ENCODE measurements at places on chromosomes 2 and 18. TPM values are rescaled to one million over a fixed set of nuclear protein-coding genes. Genes with fewer than 3 reads are reported as not detected.

GRCh38 chr2:39326644-39327043 is 82.9 kb upstream of the CDKL4 start:
- no peak for DNase-seq

The AKAIN1 gene
- total RNA-seq, result 1.1 TPM

DNA sequence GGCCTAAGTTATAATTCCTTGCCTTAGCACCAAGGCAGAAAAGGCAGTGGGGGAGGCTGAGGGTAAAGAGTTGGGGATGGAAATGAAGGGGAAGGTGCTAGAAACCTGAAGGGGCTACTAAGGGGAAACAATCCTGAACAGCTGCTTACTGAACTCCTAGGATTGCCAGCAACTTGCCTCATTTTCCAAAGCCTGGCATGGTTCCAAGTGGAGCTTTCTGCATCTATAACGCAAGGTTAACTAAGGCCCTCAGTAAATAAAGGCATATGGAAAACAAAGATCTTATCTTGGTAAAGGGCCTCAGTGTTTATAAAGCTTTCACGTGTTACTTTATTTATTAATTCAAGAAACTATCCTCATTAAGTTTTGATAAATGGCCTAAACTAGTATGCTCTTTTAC is 10.9 kb downstream of the MEP1B start:
- no peak for DNase-seq

- no peak for DNase-seq
These were observed 1.4 kb upstream of the PLCL1 start for GRCh38 chr2:197803033-197803444.

- DNase-seq, result no peak
These were observed 38.2 kb upstream of the PNO1 start for GRCh38 chr2:68119504-68119903.

The CXCR1 gene
- not detected for total RNA-seq

- DNase-seq, result no peak
These were observed 103.1 kb downstream of the PPP1R1C start for GRCh38 chr2:182088681-182089320.

GRCh38 chr2:168710754-168711467 is 91.5 kb upstream of the NOSTRIN start:
- no peak for DNase-seq

GRCh38 chr2:201220102-201220570 is 37.2 kb downstream of the CASP10 start:
- DNase-seq, result no peak

GRCh38 chr2:180618570-180618969 is 361.8 kb upstream of the UBE2E3 start:
- no peak for DNase-seq

DNA sequence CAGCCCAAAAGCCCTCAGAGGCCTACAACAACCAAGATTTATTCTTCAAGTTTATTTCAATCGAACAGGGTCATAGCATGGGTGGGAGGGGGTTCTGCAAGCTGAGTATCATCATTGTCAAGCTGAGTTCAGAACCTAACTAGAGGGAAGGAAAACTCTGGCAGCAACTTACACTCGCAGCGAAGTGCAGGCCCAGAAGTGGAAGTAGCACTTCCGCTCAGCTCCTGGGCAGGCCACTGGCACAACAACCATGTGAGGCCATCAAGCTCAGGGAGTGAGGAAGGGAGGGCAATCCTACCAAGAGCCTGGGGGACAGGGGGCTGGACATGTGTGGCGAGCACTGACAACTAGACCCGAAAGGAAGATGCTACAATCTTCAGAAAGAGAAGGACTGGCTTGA is 4.8 kb downstream of the UXS1 start:
- DNase-seq, result no peak

DNA sequence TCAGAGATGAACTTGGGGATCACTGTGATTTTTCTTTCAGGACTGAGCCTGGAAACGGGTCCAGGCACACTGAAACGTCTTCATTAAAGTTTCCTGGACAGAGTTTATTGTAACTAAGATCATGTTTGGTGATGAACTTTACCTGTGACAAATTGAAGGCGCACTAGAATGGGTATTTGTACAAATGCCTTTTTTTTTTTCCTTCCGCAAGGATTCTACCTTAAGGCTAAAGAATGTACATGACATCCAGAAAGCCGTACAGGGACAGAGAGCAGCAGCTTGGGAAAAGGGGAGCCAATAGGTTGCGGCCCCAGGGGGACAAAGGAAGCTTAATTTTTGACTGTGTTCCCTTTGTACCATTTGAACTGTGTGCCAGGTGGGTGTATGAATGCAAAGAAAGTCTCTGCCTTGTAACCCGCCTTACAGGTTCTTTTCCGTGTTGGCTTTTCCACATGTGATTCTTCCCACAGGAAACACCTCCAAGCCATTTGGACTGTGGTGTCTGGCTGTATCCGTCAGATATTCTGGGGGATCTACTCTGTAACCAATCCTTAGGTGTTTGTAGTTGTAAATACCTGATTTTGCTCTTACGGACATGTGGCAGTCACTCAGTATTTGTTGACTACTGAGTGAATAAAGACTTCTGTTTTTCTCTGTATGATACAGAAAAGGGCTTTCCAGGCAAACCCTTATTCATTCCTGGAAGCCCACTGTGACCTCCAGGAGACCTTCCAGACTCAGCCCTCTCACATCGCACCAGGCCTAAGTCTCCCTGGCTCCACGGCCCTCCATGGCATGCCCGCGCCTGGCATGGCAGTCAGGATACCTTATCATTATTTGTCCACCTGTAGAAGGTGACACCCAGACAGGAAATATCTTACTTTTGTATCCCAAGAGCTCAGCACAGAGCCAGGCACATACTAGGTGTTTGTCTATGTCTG is 1.1 kb downstream of the LRRFIP1 start:
- DNase-seq, result no peak

GRCh38 chr2:191115391-191115790 is 35.4 kb downstream of the STAT4 start:
- no peak for DNase-seq

GRCh38 chr18:22981274-22982133 is 48.4 kb downstream of the RBBP8 start:
- DNase-seq, result no peak

DNA sequence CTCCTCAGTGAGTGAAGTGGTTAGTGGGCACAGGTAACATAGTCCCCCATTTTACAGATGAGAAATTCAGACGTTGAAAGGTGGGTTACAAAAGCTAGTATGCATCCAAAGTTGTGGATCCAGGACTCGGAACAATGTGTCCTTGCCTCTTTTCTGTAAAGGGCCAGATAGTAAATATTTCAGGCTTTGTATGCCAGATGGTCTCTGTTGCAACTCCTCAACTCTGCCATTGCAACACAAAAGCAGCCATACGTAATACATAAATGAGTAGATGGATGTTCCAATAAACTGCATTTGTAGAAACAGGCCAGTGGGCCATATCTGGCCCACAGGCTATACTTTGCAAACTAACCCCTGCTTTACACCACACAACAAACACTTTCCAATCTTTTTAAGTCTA is 166.6 kb upstream of the PKDCC start:
- no peak for DNase-seq

The C2orf15 gene
- total RNA-seq, result 5.6 TPM

The TPO gene
- total RNA-seq, result 0.31 TPM

The MYO3B gene
- 1.2 TPM for total RNA-seq

The MREG gene
- total RNA-seq, result 21.2 TPM

The CYP27A1 gene
- 6.5 TPM for total RNA-seq

GRCh38 chr2:165877565-165878550 is 75.7 kb downstream of the TTC21B start:
- DNase-seq, result no peak

The RGPD3 gene
- total RNA-seq, result 0.17 TPM

GRCh38 chr2:26576565-26577441 is 64.4 kb downstream of the CIB4 start:
- DNase-seq, result no peak

DNA sequence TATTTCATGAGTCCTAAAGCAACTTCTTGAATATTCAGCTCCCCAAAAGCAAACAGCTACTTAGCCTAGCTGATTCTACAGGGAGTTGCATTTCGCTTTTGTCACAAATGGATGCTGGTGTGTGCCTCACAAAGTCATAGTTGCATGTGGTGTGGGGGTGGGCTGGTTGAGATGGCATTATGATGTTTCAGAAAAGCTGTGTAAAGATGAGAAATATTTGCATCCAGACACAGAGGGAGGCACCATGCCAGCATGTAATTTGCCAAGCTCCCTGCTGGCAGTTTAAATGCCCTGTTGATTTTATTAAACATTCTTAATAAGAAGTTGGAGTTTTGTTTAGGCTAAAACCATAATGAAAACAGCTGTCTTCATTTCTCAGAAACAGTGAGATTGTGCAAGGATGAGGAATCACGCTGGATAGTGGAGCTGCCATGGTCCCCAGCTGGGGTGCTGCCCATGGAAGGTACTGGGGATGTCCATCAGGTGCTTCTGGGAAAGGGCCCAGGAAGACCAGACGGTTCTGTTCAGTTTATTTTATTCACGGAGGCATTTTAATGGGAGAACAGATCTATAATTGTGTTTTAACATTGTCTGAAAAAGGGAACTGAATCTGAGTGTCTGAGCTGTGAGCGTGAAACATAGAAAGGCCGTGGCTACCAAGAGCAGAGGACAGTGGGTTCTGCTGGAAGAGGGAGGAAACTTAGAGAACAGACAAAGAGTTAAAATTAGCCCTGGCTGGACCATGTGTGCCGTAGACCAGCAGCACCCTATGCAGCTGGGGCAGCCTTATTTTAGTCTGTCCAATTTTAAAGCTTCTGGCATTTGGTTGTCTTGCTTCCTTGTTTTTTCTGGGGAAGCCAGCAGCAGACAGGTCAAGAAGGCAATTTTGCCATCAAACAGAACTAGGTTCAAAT is 177.1 kb downstream of the FAM210A start:
- no peak for DNase-seq

DNA sequence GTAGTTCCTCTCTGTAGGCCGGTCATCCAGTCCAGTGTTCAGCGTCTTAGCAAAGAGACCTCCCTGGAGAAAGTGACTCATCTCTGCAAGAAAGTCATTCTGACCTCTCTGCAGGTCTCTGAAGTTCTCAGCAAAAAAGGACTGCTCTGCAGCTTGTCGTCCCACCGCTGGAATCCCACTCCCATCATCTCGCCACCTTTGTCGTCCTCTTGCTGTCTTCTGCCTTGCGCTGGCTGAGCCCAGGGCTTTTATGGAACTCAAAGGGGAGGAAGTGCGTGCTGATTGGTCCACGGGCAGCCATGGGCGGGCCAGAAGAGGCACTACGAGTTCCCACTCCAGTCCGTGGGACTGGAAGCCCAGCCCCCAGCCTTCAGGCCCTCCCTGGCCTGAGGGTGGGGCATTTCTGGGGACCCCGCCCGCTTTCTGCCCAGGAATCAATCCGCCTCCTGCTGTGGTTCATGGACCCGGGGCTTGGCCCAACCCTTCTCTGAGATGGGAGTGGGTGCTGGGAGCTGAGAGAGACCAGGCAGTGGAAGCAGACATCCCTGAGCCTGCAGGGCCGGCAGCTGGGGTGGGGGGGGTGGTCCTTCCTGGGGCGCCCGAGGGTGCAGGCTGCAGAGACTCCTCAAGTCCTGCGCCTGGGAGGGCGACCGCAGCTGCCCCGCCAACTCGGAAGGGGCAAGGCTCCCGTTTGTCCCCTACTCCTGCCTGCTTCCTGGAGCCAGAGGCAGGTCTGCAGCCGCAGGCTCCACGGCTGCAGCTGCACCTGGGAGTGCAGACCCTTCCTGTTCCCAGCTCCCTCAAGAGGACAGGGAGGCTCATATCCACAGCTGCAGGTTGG is 660.7 kb upstream of the RAB6C start:
- no peak for DNase-seq

GRCh38 chr2:45761635-45762034 is 110.2 kb downstream of the PRKCE start:
- DNase-seq, result no peak

DNA sequence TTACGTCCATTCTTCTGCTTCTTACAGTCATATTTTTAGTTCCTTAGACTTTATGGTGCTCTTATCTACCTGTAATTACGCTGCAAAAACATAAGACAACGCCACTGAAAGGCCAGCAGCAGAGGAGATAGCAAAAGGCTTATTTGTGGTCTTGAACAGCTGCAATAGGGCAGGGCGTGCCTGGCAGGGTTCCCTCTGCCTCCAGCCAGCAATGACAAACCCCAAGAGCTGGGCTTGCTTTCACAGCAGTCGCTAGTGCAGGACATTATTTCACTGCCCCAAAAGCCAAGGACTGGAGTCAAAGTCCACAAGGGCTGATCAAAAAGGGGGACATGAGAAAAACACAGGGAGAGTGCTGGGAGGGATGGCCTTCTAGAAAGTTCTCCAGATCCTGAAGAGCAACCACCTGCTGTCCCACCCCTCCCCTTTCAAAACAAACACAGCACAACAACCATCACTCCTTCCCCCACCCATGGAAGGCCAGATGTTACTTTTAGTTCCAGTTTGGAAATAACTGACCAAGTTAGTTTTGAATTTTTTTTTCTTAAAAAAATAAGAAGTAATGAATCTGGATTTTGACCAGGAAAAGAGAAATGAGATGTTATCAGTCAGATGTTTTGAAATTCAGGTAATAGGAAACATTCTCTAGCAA is 127.8 kb downstream of the RBMS1 start:
- no peak for DNase-seq

Measured in type B pancreatic cell (in vitro differentiated cells).